T-cell (primary cell): ENCODE measurements at places on chromosomes 5 and 9. TPM values are rescaled to one million over a fixed set of nuclear protein-coding genes. Genes with fewer than 3 reads are reported as not detected.

BNC2 gene
- 0.57 TPM for total RNA-seq

GRCh38 chr5:65073250-65073661 is 304.5 kb downstream of the CWC27 start:
- H3K4me3 ChIP-seq = no peak overlapping the region
- H3K27me3 ChIP-seq = no peaks in the 10 kb centered on the region
- no peaks in the 10 kb centered on the region for H3K4me1 ChIP-seq
- H3K27ac ChIP-seq = no peak overlapping the region
- H3K36me3 ChIP-seq = no peaks in the 10 kb centered on the region

DNA sequence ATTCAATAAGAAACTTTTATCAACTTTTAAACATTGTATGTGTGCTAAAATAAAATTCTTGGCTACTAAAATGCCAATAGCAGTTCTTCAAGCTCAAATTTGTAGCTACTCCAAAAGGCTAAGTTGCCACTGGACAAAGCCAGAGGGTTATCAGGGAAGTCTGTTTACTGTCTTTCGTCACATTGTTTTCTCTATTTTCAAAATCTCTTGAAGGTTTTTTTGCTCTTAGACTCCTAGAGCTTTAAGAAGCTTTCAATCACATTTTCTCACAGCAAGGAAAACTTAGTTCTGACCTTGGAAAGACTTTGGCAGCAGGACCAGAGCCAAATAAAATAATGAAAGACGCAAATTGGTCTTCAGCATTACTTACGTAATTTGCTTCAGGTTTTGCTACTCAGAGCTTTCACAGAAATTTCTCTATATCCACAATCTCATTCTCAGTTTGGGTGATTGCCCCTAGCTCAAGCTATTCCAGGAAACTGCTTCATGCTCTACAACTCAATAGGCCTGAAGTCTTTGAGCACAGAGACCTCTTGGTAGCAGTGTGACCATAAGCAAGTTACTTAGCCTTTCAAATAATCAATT is 257.7 kb downstream of the GABRG2 start:
- H3K27me3 ChIP-seq = no peaks in the 10 kb centered on the region
- no peak for DNase-seq
- no peak overlapping the region for H3K27ac ChIP-seq
- H3K4me1 ChIP-seq = no peaks in the 10 kb centered on the region

DNA sequence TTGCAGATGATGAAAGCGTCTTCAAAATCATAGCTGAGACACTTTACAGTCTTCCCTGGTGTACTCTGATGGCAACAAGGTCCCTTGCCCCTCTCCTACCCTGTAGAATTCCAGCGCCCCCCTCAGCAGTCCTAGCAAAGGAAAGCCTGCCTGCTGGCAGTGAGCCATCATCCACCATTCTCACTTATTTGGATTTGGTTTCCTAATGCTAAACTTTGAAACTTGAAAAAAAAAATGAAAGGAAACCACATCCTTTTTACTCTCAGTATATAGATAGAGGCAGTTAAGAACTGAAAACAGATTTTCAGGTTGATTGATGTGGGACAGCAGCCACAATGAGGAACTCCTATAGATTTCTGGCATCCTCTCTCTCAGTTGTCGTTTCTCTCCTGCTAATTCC is at the start of gene GZMA:
TSS of gene GZMA (plus strand) at position 299 of the 400 bp plus-strand sequence. CDS start at position 336, 37 bp downstream.
- H3K4me3 ChIP-seq = peak within 1 kb of the TSS; percentile 43
- peak; percentile 18 for DNase-seq
- peaks cover 43% of the 10 kb centered on the region for H3K4me1 ChIP-seq
- H3K36me3 ChIP-seq = no peaks in the 10 kb centered on the region
- H3K27me3 ChIP-seq = no peaks in the 10 kb centered on the region

GRCh38 chr5:78763659-78764189 is 115.2 kb upstream of the LHFPL2 start:
- no peak for DNase-seq
- H3K4me3 ChIP-seq = no peak overlapping the region
- no peak overlapping the region for H3K27ac ChIP-seq
- H3K36me3 ChIP-seq = no peaks in the 10 kb centered on the region

NR2F1-AS1 gene
- not detected for total RNA-seq

LHX6 gene
- not detected for total RNA-seq

DNA sequence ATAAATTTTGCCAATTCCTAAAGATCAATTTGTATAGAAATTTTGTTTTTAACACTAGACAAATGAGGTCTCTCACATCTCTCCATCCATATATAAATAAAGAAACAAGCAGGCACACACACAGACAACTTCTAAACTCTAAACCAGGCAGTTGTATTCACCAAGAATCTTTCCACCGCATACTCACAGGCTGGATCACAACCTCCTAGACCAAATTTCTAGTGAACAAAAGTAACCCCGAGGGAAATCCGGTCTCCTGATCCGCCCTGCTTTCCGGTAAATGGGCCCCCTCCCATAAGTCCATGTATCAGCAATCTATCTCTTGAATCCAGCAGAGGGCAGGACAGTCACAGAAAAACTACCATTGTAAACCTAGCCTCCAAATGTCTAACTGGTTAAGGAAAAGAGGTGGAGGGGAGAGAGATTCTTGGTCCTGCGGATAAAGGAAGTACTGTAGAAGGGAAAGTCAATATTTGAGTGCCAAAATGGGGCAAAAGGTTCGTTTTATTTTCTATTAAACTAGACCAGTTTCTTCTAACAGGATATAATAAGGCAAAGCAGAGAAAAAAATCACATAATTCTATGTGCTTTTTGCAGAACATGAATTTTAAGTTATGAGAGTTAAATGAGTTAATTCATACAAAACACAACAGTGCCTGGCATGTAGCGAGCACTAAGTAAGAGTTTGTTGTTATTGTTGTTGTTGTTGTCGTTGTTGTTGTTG is 4.8 kb upstream of the SMU1 start:
- H3K27me3 ChIP-seq = no peaks in the 10 kb centered on the region
- peaks cover 36% of the 10 kb centered on the region for H3K4me1 ChIP-seq
- peak; percentile 50 for DNase-seq
- H3K27ac ChIP-seq = peak overlapping the region; percentile 40

DNA sequence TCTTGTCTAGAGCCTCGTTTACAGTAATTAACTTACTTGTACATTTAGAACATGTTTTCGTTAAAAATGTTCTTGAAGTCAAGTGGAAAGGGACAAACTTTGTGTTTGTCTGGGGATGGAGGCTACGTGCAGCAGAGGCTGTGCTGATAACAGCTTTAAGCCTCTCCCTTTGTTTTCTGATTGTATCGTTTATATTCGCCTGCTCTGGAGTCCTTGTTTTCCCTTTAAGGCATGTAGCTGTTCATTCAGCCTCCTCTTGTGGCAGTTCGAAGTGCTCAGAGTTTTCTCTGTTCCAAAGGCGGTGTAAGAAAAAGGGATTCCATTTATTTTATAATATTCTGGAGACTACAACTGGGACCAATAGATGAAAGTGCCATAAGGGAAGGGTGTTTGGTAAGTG is 1.9 kb downstream of the SLC36A1 start:
- no peak overlapping the region for H3K27ac ChIP-seq
- H3K4me3 ChIP-seq = no peak overlapping the region
- peaks cover 12% of the 10 kb centered on the region for H3K4me1 ChIP-seq

QSOX2 gene
- 14.1 TPM for total RNA-seq

- H3K27ac ChIP-seq = no peak overlapping the region
- no peak for DNase-seq
- no peaks in the 10 kb centered on the region for H3K36me3 ChIP-seq
- H3K27me3 ChIP-seq = no peaks in the 10 kb centered on the region
- no peaks in the 10 kb centered on the region for H3K4me1 ChIP-seq
Observed at GRCh38 chr9:24487250-24487861, 58.3 kb downstream of the IZUMO3 start.

- H3K4me3 ChIP-seq = no peak overlapping the region
- H3K4me1 ChIP-seq = peaks cover 17% of the 10 kb centered on the region
- no peaks in the 10 kb centered on the region for H3K27me3 ChIP-seq
- no peak for DNase-seq
- no peaks in the 10 kb centered on the region for H3K36me3 ChIP-seq
Observed at GRCh38 chr5:96968614-96969013, 32.7 kb downstream of the LNPEP start.

DNA sequence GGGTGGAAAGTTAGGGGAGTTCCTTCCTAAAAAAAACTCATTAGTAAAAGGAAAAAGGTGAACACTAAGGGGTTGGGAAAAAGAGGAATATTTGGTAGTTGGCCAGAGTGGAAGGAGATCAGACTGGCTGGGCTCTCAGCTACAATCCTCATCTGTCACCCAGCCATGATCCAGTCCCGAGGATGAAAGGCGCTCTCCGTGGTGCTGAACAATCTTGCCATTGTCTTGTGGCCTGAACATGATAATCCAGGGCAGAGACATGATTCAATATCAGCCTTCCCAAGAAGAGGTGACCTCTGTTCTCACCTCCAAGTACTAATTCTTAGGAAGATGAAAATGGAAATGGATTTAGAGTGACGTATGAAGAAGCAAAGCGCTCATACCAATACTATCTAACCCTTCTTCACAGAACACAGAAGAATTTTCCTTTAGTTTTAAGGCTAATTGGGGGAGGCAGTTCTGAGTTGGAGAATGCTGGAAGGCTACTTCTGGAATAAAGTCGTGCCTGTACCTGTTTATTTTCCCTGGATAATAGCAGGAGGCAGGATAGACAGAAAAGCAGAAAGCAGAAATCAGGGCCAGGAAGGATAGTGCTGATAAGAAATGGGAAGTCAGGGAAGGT is 36.6 kb upstream of the MYORG start:
- H3K36me3 ChIP-seq = no peaks in the 10 kb centered on the region
- no peaks in the 10 kb centered on the region for H3K27me3 ChIP-seq
- peak; percentile 30 for DNase-seq
- H3K4me1 ChIP-seq = no peaks in the 10 kb centered on the region
- no peak overlapping the region for H3K27ac ChIP-seq
- no peak overlapping the region for H3K4me3 ChIP-seq

DNA sequence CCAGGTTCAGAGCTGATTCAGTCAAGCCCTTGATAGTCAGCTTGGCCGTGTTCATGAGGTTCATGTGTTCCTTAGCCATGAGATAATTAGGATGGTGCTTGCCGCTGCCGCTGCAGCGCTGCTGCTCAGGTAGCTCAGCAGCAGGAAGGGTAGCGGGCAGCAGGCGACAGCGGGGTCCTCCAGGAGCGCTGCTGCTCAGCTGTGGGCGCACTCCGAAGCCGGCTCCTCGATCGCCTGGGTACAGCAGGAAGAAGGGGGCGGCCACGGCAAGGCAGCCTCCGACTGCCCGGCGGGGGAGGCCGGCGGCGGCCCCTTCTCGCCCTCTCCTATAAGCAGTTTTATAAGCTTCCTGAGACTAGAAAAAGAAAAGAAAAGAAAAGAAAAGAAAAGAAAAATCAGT is 1253.6 kb downstream of the EFNA5 start:
- no peak overlapping the region for H3K4me3 ChIP-seq
- DNase-seq = no peak
- no peak overlapping the region for H3K27ac ChIP-seq
- H3K36me3 ChIP-seq = no peaks in the 10 kb centered on the region
- no peaks in the 10 kb centered on the region for H3K27me3 ChIP-seq

G3BP1 gene
- total RNA-seq = 185 TPM

ACOT12 gene
- total RNA-seq = 0.22 TPM

DNA sequence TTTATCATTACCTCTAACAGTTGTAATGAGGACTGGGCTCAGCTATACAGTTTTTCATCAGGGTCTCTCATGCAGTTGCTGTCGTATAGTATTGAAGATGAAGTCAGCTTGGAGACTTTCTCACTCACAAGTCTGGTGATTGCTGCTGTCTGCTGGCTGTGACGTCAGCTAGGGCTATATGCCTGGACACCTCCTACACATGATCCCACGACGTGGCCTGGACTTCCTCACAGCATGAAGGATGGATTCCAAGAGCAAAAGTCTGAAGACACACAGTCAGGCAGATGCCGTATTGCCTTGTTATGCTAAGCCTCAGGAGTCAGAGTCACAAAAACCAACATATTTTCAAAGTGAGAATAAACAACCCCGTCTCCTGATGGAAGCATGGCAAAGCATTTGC is 193.3 kb downstream of the LURAP1L start:
- H3K4me3 ChIP-seq = no peak overlapping the region
- H3K36me3 ChIP-seq = no peaks in the 10 kb centered on the region
- no peaks in the 10 kb centered on the region for H3K27me3 ChIP-seq
- H3K27ac ChIP-seq = no peak overlapping the region
- DNase-seq = no peak

GRCh38 chr5:105587963-105588662 is 2025.5 kb upstream of the NUDT12 start:
- H3K4me3 ChIP-seq = no peak overlapping the region
- no peak overlapping the region for H3K27ac ChIP-seq
- DNase-seq = no peak
- no peaks in the 10 kb centered on the region for H3K27me3 ChIP-seq
- no peaks in the 10 kb centered on the region for H3K4me1 ChIP-seq

DNA sequence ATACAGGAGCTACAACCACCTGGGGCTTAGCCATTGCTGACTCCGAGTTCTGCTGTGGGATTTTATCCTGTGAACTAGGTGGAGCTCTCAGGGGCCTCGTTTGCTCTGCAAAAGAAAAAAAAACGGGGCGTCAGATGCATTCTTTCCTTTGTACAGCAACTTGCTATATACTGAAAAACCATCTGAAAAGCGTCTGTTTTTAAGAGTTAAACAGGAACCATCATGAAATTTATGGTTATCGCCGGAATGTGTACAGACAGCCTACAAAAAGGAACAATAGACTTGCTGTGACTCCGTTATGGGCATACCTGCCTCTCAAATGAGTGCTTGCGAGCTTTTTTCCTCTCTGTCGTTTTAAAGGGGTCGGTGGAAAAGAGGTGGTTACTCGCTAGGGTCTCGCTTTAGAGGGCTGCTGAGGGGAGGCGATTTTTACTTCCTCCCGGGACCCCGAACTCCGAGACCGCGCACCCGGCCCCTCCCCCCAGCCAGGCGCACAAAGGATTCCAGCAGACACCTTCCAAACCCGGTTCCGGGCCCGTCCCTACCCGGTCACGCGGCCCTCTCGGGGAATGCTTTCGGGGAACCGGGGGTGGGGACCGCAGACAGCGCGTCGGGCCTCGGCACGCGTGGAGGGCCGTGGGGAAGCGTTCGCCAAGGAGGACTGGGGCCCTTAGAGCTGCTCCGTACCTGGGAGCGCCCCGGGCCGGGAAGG is 826 bp downstream of the PAIP1 start:
- H3K27me3 ChIP-seq = no peaks in the 10 kb centered on the region
- DNase-seq = no peak
- H3K36me3 ChIP-seq = peaks cover 34% of the 10 kb centered on the region
- peak overlapping the region; percentile 74 for H3K4me3 ChIP-seq

DNA sequence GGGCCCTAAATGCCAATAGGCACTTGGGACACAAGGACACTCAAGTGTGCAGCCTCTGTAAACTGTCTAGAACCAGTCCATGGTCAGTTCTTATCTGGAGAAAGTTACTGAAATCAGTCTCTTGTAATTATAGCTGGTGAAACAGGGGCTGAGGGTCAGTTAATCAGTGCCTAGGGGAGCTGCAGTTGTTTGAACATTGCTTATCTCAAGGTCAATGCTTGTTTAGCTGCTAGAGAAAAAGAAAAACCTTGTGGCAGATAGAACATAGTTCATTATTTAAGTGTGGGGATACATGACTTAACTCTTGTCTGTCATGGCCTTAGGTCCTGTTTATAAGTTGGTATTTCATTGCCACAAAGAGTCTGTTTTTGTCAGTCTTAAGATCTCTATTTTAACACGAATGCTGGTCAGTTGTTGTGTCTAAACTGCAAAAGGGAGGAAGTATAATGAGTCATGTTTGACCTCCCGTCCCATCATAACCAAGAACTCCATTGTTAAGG is 108.0 kb downstream of the STARD4 start:
- peaks cover 2% of the 10 kb centered on the region for H3K27me3 ChIP-seq
- H3K36me3 ChIP-seq = no peaks in the 10 kb centered on the region
- DNase-seq = no peak
- H3K4me1 ChIP-seq = no peaks in the 10 kb centered on the region
